Muscle of back (tissue), 13 donors: ENCODE measurements at places on chromosomes 16 and 17.

DNA sequence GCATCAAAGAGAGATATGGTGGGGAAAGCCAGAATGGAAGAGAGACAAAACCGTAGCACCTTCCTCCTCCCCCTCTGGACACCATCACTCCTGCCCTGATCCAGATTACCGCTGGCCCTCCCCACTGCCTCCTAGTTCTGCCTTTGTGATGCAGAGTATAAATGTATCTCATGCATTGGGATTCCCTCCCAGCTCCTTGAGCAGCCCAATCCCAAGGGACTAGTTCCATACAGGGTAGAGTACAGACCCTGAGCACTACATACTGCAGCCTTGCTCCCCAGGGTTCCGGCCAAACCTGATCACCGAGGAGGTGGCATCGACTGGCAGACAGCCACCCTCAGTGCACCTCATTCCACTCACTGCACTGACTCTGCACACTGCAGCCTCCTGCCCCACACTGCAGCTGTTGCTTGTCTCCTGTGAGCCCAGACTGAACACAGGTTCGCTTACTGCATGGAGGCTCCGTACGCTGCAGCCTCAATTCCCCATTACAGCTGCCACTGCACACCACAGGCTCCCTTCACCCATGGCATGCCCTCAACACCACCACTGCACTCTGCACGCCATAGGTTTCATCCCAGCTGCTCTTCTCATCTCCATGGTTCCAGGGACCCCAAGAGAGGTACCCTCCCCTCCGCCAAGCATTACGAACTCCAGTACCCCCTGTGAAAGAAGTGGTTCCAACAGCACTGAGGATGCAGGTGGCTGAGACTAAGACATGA, 1.7 kb upstream of the THRA start:
- no peak for DNase-seq

- no peak for DNase-seq
Measured at GRCh38 chr16:85617948-85618347, 4.8 kb downstream of the GSE1 start.

- peak; percentile 37 for DNase-seq
Measured at GRCh38 chr17:57783338-57783742, 38.2 kb upstream of the CCDC182 start.

- no peak for DNase-seq
Measured at GRCh38 chr16:77553130-77553529, 118.3 kb upstream of the ADAMTS18 start.

- DNase-seq, result no peak
Measured at GRCh38 chr16:4209666-4210065, 32.2 kb downstream of the SRL start.

DNA sequence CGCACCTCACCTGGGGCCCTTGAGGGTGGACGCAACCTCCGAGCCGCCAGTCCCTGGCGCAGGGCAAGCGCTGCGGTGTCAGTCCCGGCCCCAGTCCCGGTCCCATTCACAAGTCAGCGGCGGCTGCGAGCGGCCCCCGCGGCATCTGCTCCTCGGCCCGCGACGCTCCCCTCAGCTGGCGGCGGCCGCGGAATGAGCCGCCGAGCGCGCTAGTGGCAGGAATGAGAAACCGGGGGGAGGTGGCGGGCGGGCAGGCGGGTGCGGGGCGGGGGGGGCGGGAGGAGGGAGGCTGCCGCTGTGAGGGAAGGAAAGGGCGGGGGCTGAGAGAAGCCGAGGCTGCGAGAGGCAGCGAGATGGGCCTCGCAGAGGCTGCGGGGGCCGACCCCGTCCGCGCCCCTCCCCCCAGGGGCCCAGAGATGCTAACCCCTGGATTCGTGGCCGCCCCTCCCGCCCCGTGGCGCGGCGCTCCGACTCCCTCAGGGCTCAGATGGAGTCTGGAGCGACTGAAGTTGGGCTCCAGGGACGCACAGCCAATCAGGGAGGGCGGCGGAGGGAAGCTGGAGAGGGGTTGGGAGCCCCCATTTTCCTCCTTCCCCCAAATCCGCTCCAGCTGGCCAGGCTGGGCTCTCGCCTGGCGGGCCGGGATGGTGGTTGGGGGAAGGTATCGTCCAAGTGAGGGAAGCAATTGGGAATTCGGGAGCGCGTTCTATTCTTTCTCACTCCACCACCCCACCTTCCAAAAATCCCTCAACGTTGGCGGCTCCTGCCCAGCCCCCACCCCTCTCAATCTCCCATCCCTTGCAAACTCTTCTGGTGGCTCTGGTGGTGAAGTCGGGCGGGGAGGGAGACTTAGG, at the start of gene CDH11:
CDH11 (minus strand) TSS at position 194 of the 854 bp plus-strand sequence. CDS start 117,194 bp downstream, outside the sequence.
- peak; percentile 94 for DNase-seq

DNA sequence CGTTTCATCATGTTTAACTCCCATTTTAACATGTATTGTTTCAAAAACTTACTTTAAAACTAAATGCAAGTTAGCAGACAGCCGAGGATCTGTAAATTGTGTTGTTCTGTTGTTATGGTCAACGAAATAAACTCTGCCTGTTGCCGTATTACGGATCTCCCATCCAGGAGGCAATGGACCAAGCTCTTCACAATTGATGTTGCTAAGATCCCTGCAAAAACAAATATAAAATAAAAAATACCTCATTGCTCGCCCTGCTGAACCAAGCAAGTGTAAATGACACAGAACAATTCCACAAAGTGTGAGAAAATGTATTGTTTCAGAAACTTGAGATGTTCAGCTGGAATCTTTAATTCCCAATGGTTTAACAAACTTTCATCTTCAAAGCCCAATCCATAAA, 65.0 kb downstream of the CEP95 start:
- peak; percentile 48 for DNase-seq

GRCh38 chr16:66254106-66254505, 112.4 kb upstream of the CDH5 start:
- no peak for DNase-seq

GRCh38 chr16:74466872-74467271, 45.6 kb upstream of the CLEC18B start:
- DNase-seq, result no peak

DNA sequence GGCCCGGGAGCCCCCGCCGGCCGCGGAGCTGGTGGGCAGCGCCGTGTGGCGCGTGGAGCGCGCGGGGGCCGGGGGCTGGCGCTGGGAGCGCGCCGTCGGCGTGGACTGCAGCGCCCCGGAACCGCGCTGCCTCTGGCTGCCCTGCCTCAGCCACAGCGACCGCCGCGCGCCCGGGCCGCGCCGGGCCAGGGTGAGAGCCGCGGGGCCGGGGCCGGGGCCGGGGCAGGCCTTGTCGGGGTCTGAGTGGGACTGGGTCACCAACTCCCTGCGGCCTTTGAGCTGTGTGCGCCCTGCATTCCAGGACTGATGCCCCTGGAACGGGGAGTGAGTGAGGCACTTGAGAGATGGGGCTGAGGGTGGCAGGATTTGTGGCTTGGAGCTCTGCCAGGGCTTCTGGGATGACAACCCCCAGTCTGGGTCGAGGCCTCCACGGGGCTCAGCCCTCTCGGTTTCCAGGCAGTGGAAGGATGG, 25.7 kb downstream of the ARHGAP23 start:
- DNase-seq, result no peak

DNA sequence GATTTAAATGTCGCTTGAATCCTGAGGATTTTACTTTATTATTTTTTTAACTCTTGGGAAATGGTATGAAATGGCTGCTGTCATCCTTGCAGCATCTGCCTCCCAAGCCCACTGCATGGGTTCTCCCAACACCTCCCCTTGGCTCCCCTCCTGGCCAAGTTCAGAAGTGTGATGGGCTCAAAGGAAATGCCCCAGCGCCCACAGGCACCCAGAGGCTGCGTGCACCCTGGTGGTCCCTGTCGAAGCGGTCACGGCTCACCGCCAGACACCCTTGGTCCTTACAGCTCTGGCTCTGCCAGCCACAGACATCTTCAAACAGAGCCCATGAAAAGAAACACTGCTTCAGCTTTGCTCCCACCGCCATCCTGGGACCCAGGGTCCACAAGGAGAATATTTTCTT, 334.7 kb downstream of the SOX9 start:
- no peak for DNase-seq

- DNase-seq, result peak; percentile 70
Measured at GRCh38 chr17:83199500-83200201, 120.2 kb downstream of the METRNL start.

DNA sequence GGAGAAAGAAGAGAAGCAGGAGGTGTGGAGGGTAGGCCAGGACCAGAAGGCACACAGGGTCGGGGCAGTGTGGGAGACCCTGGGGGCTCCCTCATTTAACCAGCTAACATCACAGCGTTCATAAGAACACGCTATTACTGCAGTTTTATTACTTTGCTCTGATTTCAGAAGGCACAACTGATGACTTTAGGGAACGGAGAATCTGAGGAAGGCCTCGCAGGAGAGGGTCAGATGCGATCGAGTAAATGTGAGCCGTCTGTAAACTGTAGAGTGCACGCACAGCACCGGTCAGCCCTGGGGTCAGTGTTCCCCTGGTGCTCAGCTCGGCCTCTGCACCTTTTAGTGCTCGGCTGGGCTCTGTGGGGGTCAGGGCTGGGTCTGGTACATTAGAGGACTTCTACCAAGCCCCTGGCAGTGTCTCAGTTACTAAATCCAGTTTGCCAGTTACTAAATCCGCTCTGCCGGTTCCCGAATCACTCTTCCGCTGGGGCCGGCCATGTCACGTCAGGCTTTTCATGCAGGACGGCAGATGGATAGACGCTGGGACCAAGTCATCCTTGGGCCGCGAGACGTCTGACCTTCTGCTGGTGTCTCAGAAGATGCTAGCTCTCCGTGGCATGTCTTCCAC, 325.9 kb downstream of the SEC14L1 start:
- DNase-seq, result no peak

DNA sequence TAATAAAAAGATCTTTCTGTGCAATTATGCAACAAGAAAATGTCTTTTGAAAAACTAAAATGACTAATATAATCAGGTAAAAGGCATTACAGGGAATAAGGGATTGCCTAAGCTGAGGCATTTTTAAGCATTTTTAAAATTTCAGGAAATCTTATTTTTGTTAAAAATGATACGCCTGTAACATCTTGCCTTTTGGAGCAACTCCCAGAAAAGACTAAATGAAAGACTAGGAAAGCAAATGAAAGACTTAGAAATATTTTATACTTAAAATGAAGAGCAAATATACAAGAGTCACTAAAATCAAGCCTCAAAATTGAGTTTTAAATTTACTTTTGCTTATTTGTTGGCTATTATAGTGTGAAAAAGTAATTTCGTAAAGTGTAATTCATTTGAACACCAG, 55.8 kb downstream of the DUSP14 start:
- DNase-seq, result no peak

- no peak for DNase-seq
Measured at GRCh38 chr17:37530420-37530819, 40.7 kb downstream of the DUSP14 start.

GRCh38 chr16:24208710-24209109, 47.4 kb upstream of the CACNG3 start:
- DNase-seq, result no peak

DNA sequence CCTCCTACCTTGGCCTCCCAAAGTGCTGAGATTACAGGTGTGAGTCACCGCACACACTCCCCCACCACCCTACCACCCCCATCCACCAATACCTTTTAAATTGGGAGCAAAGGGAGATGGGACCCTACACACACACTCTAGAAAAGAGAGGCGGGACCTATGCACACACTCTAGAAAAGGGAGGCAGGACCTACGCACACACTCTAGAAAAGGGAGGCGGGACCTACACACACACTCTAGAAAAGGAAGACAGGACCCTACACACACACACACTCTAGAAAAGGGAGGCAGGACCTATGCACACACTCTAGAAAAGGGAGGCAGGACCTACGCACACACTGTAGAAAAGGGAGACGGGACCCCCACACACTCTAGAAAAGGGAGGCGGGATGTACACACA, 18.9 kb downstream of the TPSD1 start:
- DNase-seq, result no peak

- no peak for DNase-seq
Measured at GRCh38 chr17:72353502-72353901, 232.7 kb downstream of the SOX9 start.

DNA sequence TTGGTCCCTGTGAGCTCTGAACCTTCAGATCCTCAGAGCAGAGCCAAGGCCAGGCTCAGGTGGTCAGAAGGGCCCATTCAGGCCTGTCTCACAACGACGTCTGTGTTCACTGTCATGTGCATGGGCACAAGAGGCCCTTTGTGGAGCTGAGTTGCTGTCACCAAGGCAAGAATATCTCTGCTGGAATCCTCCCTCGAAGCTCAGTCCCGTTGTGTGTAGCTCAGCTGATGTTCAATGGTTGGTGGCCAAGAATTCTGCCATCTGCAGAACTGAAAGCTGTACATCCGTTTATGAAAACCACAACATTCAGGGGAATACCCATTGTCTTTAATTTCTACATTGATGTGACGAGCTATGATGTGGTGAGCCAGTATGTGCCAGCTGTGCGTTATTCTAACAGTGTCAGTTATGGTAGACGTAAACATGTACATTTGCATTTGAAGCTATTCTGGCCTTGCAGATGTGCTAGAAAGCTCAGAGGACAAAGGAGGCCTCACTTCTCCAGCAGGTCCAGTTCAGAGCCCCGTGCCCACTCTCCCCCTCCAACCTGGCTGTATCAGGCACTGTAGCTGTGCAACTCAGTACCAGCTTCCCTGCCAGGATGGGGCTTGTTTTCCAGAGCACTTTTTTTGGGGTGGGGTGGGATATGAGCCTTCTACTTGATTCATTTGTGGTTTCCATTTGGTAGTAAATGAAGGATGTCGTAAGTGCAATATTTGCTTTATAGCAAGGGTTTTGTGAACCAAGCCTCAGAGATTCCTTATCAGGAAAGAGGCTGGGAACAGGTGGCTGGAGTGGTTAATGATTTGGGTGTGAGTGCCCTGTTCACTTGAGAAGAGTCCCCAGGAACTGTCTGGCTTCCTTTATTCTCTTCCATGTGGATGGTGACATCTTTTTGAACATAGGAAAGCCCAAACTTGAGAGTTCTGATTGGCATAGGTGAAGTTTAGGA, 56.1 kb downstream of the B9D1 start:
- peak; percentile 44 for DNase-seq

DNA sequence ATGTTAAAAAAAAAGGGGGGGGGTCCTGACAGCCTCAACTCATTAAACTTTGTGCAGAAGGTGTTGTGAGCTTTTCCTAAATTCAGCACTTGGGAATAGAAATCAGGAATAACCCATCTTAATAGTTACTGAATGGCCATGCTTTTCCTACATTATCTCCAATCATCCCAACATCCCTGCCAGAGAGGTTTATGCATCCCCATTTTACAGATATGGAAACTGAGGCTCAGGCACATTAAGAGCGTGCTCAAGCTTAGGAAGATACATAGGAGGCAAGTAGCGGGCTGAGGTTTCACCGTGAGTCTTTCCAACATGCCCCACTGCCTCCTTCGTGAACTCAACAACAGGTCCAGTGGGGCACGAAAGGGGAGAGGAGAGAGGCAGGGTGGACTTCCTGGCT, 78.4 kb downstream of the C17orf67 start:
- no peak for DNase-seq

GRCh38 chr16:89973654-89974335, 25.2 kb downstream of the DEF8 start:
- DNase-seq, result no peak

GRCh38 chr17:81282141-81282540, 13.0 kb downstream of the SLC38A10 start:
- no peak for DNase-seq

DNA sequence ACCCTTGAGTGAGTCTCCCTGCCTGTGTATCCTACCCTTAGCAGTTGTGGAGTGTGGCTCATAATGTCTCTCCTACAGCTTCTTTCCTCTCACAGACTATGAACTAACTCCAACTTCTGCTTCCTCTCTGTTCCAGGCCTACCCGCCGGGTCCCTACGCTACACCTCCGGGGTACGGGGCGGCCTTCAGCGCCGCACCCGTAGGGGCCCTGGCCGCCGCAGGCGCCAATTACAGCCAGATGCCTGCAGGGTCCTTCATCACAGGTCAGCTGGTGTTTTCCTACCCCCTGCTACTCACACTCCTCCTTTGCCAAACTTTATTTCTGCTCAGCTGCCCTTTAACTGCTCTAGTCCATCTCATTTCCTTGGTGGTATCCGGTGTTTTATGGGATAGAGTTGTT, 5.4 kb downstream of the RNF227 start:
- no peak for DNase-seq
